ENCODE measurements at places on chromosomes 3 and 15.

DNA sequence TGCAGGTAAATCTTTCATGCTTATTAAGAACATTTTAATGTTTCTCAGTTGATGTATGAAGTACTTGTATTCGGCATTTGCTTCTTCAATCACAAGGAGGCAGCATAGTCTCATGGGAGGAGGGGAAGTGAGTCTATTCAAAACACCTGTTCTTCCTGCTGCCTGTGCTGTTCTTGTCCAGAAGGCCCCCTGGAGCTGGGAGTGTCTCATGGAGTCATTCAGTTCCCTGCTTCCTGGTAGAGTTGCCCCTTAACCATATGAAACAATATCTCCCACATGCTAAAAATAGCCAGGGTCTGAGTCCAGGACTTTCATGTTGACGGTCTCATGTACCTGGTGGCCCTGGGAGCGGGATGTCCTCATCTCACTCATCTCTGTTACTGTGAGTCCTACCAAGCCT lies 15.5 kb upstream of the PPP1R2 start:
- peak; percentile 7 for DNase-seq

DNA sequence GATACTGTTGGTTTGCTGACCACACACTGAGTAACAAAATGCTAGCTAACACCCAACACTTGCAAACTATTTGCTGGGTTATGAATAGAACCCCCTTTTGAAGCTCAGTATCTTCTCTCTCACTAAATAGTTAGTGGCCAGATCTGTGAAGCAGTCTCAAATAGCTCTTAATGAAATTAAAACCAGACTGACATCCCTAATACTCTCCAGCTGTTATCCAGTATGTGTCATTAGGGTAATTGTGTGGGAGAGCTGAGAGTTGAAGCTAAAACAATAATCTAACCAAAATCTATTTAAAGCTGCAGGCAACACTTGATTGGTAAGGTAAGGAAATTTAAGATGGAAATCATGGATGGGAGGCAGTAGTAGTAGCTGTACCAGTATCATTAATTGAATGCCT lies 110.4 kb upstream of the RORA start:
- DNase-seq = no peak

DNA sequence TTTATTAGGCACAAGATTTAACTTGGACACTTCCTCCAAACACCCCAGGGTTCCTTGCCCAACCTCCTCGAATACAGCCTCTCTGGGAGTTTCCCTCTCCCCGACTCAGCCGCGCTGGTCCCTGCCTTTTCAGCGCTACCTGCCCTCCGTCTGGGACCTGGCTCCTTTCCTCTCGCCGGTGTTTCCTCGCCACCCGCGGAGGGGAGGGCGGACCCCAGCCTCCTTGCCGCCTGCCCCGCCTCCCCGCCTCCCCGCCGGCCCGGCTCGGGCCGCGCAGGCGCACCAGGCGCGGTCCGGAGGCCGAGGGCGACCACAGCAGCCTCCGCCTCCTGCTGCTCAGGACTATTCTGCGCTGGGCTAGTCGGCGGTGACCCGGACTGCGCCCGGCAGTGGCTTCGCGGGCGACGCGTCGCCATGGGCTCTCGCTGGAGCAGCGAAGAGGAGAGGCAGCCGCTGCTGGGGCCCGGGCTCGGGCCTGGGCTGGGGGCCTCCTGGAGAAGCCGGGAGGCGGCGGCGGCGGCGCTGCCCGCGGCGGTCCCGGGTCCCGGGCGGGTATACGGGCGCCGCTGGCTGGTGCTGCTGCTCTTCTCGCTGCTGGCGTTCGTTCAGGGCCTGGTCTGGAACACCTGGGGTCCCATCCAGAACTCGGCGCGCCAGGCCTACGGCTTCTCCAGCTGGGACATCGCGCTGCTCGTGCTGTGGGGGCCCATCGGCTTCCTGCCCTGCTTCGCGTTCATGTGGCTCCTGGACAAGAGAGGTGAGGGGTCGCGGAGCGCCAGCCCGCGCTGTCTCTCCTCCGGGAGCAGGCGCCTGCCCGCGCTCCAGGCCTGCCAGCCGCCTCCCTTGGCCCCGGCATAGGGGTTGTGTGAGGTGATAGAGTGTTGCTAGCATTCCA lies at the start of gene SLC49A4:
Gene SLC49A4, plus strand, starts transcription at position 291 of the 895 bp plus-strand sequence. Its CDS starts 124 bp downstream, at position 415.
- DNase-seq = peak; percentile 60

- DNase-seq = no peak
These were observed 51.0 kb downstream of the PPARG start for GRCh38 chr3:12339701-12340480.

- DNase-seq = no peak
These were observed 37.3 kb downstream of the RFT1 start for GRCh38 chr3:53092942-53093341.

All from HCEC 1CT (cell line).